ENCODE measurements at places on chromosomes 6 and 20.

- DNase-seq = no peak
These were observed 20.5 kb downstream of the SLC22A3 start for GRCh38 chr6:160368670-160369069.

DNA sequence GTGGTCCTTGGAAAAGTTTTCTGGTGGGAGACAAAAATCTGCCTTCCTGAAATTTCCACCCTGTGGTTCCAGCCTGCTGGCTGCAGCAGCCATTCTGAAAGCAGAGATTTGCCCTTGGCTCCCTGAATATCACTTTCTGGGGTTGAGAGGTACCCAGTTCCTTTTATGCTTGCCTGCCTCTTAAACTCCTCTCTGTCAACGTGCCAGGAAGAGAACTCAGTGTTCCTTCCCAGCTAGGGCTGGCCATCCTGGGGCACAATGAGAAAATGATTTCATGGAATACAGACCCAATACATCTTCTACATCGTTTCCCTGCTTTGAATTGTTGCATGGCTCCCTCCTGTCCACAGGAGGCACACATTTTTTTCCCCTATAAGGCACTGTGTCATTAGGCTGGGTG is 1.6 kb upstream of the DSN1 start:
- DNase-seq = no peak

GRCh38 chr6:104941729-104942091 is 15.2 kb upstream of the LIN28B start:
- no peak for DNase-seq

GRCh38 chr20:63795178-63795830 is 35.8 kb downstream of the ZBTB46 start:
- no peak for DNase-seq

GRCh38 chr20:50333812-50334211 is 143.2 kb downstream of the CEBPB start:
- DNase-seq = no peak

DNA sequence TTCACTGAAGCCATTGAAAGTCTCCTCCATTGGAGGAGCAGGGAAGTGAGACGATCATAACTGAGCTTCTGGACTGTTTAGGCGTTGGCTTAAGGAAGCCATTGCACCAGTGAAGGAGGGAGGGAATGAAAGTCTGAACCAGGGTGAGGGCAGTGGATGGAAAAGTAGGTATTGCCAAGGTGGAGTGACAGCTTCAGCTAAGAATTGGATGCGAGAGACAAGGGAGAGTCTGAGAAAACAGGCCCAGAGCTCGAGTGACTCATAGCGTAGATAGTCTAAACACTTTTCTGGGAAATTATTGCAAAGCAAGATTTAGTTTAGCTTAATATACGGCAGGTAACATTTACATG is 4.5 kb downstream of the DSP start:
- DNase-seq = peak; percentile 48

DNA sequence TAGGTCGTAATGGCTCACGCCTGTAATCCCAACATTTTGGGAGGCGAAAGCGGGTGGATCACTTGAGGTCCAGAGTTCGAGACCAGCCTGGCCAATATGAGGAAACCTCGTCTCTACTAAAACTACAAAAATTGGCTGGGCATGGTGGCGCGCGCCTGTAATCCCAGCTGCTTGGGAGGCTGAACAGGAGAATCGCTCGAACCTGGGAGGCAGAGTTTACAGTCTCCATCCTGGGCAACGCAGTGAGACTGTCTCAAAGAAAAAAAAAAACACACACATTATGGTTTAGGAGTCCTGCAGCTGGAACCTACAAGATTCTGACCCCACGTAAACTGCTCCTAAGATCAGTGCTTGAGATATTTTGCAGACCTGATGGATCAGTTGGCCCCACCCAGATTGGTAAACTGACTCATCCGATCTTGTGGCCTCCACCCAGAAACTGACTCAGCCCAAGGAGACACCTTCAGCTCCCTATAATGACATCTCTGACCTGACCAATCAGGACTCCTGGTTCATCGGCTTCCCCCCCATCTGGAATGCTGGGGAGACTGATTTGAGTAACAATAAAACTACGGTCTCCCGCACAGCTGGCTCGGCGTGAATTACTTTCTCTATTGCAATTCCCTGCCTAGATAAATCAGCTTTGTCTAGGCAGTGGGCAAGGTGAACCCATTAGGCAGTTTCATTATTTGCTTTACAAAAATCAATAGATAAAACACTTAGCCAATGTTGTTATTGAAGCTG is 96.2 kb upstream of the BTN3A2 start:
- peak; percentile 68 for DNase-seq

- DNase-seq = peak; percentile 38
These were observed 48.8 kb upstream of the TSHZ2 start for GRCh38 chr20:52923123-52923937.

- DNase-seq = no peak
These were observed 62.0 kb upstream of the PAX1 start for GRCh38 chr20:21643417-21643816.

DNA sequence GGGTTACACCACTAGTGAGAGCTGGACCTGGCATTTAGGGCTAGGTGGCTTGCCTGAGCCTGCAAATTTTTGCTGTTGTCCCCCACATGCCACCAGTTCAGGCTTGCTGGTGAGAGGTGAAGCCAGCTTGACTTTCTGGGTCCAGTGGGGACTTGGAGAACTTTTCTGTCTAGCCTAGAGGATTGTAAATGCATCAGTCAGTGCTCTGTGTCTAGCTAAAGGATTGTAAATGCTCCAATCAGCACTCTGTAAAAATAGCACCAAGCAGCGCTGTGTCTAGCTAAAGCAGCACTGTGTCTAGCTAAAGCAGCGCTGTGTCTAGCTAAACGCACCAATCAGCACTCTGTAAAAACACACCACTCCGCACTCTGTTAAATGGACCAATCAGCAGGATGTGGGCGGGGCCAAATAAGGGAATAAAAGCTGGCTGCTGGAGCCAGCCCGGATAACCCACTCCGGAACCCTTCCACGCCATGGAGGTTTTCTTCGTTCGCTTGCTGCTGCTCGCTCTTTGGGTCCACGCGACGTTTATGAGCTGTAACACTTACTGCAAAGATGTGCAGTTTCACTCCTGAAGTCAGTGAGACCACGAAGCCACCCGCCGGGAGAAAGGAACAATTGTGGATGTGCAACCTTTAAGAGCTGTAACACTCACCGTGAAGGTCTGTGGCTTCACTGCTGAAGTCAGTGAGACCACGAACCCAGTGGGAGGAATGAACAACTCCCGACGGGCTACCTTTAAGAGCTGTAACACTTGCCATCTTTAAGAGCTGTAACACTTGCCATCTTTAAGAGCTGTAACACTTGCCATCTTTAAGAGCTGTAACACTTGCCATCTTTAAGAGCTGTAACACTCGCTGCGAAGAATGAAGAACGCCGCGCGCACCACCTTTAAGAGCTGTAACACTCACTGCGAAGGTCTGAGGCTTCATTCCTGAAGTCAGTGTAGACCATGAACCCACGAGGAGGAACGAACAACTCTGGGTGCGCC is 27.3 kb downstream of the GMPR start:
- no peak for DNase-seq

DNA sequence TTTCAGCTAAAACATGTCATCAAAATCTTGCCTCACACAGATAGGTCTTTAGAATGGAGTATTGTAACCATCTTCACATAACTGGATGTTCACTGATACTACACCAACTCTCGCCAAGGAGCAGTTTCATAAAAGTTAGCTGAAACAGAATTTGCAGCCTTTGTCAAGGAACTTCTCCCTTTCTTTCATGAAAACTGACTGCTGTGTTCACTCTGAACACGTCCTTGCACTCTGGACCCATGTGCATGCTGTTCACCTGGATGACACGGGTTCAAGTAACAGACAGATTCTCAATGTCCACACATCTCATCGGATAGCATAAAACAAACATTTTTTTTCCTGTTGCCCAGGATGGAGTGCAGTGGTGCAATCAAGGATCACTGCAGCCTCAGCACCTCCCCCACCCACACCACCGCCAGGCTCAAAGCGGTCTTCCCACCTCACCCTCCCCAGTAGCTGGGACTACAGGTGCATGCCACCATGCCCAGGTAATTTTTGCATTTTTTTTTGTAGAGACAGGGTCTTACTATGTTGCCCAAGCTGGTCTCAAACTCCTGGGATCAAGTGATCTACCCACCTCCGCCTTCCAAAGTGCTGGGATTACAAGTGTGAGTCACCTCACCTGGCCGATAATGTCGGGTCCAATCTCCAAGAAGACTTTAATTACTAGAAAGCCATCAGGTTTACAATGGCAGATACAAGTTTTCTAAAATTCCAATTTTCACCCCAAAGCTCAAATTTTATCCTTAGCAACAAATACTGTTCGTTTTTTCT is 9.4 kb downstream of the DIDO1 start:
- no peak for DNase-seq

- no peak for DNase-seq
These were observed 875.9 kb downstream of the HACE1 start for GRCh38 chr6:103983860-103984259.

GRCh38 chr6:148771212-148771601 is 24.4 kb downstream of the UST start:
- DNase-seq = no peak

GRCh38 chr6:111894272-111894671 is 21.0 kb upstream of the FYN start:
- no peak for DNase-seq

DNA sequence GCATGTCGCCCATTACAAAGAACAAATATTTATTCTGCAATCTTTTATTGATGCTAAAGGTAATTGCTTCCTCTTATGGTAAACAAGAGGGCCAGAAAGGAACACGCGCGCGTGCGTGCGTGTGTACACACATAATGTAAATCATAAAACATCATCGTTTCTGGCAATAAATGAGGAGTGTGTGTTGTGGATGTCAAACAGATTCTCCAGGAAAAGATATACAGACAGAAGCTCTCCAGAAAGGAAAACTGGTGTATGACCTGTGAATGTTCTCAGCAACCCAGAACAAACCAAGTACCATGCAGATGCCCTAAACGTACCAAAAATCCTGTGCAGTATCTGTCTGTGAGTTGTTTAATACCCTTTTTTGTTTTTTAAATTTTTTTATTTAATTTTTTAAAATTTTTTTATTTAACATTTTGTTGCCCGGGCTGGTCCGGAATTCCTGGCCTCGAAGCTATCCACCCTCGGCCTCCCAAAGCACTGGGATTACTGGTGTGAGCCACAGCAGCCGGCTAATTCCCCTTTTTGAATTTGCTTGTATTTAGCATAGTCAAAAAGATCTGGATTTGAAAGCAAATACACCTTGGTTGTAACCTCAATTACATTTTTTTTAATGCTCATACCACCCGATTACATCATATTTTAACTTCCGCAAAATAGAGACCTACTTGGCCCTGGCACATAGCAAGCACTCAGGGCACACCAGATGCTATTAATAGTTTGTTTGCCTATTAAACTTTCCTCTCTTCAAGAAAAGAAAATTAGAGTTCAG is 909 bp upstream of the NUDT3 start:
- no peak for DNase-seq

DNA sequence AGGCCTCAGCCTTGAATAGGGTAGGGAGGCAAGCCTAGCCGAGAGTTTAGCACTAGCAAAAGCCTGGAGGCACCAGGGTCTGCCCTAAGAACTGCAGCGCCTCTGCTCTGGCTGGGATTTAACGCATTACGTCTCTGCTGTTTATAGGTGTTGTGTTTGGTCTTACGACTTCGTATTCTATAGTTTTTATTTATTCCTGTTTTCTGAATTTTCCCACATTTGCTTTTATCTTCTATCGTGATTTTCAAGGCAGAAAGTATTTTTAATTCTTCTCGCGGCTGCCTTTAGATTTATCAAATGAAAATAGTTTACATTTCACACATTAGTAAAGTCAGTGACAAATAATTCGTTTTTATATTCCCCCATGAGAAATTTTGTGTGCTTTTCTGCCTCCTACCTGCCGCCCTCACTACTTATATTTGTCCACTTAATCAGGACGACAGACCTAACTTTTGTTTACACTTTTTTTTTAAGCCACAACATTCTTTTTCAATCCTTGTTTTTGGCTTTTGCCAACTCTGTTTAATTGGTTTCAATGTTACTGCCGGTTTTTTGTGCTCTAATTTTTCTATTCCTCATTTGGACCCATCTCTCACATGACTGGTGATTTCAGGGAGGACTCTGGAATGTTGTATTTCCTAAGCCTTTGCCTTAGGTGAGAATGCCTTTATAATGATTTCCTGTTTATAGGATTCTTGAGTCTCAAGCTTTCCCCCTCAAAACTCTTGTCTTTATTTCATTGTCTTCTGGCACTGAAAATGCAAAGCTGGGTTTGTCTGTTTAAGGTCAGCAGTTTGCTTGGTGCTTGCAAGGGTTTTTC is 1.3 kb upstream of the LZTS3 start:
- DNase-seq = no peak

- DNase-seq = no peak
These were observed 243.2 kb upstream of the GMDS start for GRCh38 chr6:2488578-2488977.
